ENCODE measurements at places on chromosomes 7 and 10.

- DNase-seq: no peak
Measured at GRCh38 chr7:125127304-125127703, 197.7 kb upstream of the POT1 start.

- DNase-seq: no peak
Measured at GRCh38 chr7:151859111-151859947, 17.6 kb downstream of the PRKAG2 start.

GRCh38 chr7:132131196-132131595 lies 445.1 kb downstream of the PLXNA4 start:
- DNase-seq: no peak

DNA sequence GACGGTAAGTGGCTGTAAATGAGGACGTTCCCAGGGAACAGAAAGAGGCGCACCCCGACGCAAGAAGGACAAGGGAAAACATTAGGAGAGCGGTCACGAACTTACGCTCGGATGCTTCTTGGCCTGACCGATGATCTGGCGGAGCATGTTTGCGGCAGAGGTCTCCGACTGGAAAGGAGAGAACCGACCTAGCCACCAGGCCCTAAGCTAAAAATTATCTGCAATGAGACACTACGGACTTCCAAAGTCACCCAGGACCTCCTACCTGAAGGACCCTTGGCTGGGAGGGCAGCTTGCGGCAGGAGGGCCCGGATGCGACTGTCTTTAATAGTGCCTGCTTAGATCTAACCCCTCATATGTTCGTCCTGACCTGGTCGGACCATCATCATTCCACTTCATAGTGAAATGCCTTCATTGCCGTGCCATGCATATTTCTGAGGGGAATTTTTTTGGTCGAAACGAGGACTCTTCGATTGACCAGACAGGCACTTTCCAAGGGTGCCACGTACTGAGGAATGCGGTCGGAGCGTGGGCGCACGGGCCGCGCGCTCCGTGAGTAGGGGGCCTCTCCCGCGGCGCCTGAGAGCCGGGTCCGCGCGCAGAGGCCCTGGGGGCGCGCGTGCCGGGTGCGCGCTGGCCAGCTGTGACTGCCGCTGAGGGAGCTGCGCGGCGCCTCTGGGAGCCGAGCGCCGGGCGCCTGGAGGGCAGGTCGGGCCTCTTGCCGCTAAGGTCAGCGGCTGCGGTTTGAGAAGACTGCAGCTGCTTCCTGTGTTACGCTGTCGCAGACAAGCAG lies 33.6 kb upstream of the PHF14 start:
- peak; percentile 94 for DNase-seq

DNA sequence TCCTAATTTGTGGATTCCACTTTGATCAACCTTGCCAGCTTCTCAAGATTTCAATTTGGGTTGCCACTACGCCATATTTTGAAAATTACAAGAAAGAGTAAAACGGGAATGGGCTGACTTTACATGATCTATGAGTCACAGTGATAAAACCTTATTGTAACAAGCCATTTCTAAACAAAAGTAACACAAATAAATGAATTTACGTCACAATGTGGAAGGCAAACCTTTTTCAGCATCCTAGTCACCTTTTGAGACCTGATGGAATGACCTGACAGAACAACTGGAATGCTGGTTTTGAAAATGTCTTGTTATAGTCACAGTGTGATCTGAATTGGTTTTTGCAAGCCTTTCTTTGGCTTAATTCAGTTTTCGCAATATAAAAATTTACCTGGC lies 85.9 kb downstream of the CDK6 start:
- DNase-seq: no peak

- no peak for DNase-seq
Measured at GRCh38 chr10:119677126-119677525, 25.9 kb downstream of the BAG3 start.

GRCh38 chr10:100779329-100779728 lies 33.9 kb downstream of the PAX2 start:
- DNase-seq: no peak

- no peak for DNase-seq
Measured at GRCh38 chr10:131071721-131072120, 239.8 kb downstream of the TCERG1L start.

GRCh38 chr7:129684777-129685176 lies 73.3 kb downstream of the NRF1 start:
- no peak for DNase-seq

DNA sequence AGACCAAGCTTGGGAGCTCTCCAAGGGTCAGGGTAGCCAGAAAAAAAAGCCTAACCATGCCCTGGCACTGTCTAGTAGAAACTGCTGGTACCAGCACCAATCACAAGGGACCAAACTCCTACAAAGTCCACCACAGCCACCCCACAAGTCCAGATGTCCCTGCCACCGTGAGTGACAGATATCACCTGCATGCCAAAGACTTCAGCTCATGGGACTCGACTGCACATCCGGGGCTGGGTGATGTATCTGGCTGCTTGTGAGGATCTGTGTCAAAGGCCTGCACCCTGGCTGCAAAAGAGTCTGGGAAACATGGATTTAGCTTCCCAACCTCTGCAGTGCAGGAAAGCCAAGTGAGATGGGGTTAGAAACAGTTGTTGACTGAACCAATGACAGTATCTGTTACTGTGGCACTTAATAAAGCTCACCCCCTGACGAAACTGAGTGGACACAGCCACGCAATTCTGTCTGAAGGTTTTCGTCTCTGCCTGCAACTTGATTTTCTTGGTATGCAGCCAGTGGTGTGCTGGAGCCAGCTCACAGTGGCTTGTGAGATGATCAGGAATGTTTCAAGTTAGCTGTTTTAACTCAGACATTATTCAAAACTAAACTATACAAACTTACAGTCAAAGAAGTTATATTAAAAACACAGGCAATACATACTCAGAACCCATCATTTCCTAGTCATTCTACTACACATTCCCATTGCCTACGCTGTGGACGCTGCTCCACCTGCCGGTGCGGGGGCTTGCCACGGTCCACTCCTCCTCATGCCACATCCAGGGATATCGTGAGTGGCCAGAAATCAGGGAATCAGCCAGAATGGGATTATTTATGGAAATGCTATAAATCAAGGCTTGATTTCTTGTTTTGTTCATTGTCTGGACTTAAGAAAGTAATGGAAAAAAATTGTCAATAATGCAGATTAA lies 9.2 kb downstream of the ZNF488 start:
- peak; percentile 63 for DNase-seq

- DNase-seq: no peak
Measured at GRCh38 chr10:75011221-75011620, 100.2 kb upstream of the SAMD8 start.

DNA sequence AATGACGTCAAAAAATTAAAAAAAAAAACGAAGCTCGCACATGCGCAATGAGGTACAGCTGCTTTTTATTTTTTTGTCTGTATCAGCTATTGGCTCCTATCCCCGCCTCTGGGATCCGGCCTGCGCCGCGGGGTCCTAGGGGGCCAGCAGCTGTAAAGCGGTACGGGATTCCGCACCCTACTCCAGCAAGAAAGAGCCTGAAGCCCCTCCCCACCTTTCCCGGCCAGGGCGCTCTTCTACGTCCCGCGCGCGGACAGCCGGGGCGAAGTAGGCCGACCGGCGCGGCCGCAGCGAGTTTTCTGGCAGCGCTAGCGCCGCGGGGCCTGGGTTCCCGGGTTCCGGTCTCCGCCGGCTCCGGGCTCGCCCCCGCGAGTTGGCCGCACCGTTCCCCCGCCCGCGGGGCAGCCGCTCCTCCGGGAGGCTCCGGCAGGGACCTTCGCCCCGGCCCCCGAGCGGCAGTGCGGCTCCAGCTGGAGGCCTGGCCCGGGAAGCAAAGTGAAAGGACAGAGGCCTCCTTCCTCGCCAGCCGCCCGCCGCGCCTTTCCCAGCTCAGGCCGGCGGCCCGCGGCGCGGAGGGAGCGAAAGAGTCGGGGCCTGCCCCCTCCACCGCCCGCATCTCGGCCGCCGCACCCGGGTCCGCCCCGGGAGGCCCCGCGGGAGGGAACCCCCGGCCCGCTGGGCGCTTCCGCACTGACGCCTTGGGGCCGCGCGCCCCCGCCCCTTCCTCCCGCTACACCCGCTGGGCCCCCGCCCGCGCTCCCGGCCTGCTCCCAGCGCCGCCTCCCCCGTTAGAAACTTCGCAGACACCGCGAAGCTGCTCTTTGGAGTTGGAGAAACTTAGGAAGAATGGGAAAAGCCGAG lies 4.7 kb upstream of the SPAG6 start:
- peak; percentile 89 for DNase-seq

DNA sequence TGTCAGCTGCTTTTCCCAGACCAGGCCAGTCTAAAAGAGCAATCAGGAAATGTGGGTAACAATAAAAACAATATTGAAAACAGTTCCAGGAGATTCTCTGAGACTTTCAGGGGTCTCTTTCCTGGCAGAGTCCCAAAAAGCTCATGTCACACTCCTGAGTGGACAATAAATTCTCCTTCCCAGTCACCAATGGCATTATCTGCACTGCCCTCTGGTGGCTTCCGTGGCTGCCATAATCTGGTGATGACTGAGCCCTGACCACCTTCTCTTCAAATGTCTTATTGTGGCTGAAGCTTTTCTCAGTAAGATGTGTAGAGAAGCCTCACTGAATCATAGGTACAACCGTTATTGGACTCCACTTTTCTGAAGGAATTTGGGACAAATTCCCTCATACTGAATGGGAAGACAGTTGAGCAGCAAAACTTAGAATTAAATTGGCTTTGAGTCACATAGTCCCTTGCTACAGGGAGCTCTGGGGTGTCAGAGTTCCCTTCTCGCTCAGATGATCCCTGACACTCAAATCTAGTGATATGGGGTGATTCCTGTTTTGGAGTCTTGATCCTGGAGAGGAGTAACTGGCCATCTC lies 24.4 kb upstream of the ASAH2 start:
- no peak for DNase-seq

GRCh38 chr7:106222545-106222944 lies 62.2 kb downstream of the NAMPT start:
- no peak for DNase-seq

DNA sequence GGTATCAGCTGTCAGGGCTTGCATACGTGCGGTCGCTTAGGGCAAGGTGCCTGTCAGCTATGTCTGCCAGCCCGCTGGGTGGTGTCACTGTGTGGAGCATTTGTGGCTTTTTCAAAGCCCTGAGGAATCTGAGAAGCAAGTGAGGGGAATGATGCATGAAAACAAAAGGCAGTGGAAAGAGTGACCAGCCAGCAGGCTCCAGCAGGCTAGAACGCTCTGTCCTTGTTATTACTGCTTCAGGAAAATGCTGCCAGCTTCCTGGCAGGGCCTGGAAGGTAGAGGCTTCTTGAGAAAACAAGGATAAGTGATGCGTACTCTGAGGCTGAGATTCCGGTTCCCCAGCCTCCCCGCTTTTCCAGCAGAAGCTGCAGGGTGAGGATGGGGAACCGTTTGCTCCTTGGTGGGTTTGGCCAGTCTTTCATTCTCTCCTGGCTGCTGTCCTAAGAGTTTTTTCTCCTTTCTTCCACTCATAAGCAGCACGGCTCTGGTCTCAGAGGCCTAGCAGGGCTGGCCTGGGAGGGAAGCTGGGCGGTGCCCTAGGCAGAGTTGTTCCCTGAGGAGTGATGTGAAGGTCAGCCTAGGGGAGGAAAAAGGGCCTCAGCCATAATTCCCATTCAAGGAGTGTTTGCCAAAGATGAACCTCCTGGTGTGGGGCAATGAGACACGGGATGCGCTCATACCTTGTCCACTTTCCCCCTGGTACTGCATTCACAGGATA lies 42.8 kb upstream of the MKLN1 start:
- no peak for DNase-seq

- no peak for DNase-seq
Measured at GRCh38 chr10:14728346-14728745, 46.4 kb downstream of the FAM107B start.

GRCh38 chr7:100101016-100101862 lies at the start of the genes AP4M1 and MCM7:
Gene AP4M1, plus strand, starts transcription at chr7:100101643. Its CDS starts 72 bp downstream, at chr7:100101715.
Gene MCM7, minus strand, starts transcription at chr7:100101397. Its CDS starts 103 bp downstream, at chr7:100101294.
- DNase-seq: peak; percentile 99

DNA sequence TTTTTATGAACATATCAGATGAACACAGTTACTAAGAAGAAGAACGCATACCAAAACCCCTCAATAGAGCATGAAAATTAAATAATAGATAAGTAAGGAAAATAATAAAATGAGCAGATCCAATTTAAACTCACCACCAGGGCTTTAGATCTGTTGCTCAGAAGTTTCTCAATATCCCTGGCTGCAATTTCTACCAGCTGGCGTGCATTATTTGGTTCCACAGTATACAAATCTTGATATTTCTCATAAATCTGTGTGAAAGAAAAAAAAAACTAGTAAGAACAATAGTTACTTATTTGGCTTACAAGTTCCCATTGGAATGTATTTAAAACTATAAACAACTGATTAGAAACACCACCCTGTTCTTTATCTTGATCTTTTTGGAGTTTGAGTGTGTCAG lies 108.6 kb downstream of the CACNA2D1 start:
- DNase-seq: no peak

DNA sequence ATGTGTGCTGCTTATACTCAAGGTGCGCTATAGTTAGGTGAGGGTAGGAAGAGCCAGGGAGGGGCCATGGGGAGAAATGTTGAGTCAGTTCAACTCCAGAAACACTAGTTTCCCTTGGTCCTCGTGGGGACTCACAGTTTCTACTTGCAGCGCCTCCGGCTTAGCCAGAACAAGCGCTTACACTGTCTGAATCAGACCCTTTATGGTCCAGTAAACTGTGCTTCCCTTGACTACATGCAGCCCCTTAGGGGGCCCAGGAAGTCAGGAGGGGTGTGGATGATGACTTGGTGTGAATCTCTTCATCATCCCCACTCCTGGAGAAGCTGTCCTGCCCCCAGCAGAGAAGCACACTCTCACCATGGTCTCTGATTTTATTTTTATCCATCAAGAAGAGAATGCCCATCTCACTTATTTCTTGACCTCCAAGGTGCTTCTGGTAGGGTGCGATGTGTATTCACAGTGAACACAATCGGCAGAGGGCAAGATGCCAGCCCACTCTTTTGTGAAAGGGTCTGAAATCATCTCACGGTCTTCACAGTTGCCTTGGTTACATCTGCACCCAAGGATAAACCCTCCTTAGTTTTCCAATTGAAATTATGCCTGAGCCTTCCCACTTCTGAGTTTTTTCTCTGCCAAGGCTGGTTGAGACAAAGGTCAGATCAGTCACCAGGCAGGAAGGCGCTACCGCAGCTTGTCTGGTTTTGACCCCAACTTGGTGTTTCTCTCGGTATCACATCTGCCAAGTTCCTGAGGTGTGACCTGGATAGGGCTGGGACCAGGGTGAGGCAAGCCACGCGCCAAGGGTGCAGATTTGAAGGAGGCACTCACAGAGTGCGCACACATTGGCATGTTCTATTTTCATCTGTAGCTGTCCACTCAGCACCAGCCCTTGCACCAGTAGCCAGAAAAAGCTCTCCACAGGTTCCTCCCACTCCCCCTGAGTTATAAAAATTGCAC lies 62.7 kb upstream of the LRRC4 start:
- no peak for DNase-seq
